ENCODE measurements at places on chromosomes 1 and 21.

GRCh38 chr1:209858561-209859103, 30.9 kb downstream of the UTP25 start:
- DNase-seq = no peak

GRCh38 chr1:5991381-5992025, 722 bp downstream of the NPHP4 start:
- DNase-seq = no peak

DNA sequence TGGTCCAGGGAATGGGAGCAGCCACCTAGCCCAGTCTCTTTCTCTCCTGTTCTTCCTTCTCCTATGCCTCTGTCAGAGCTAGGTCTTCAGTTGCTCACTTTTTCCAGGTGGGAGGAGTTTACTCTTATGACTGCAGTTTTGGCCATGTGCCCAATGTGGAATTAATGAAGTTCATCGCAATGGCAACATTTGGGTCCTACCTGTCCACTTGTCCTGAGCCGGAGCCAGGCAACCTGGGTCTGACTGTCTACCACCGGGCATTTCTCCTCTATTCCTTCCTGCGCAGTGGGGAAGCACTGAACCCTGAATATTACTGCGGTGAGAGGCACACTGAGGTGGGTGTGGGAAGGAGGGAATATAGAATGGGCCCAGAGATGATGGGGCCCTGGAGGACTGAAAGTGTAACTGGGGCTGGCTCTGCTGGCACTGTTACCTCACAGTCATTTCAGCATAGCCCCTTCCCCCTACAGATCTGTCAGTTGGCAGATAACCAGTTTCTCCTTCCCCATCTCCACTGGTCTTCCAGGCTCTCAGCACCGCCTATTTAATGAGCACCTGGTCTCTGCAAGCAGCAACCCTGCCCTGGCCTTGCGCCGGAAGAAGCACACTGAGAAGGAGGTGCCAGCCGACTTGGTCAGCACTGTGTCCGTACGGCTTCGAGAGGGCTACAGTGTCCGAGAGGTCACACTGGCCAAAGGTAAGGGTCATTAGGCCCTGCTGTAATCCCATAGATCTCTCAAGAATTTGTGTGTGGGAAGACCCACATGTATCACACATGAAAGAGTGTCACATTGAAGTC, 30.1 kb downstream of the SZT2 start:
- no peak for DNase-seq

- no peak for DNase-seq
Observed at GRCh38 chr1:231557898-231558707, 29.6 kb downstream of the TSNAX start.

DNA sequence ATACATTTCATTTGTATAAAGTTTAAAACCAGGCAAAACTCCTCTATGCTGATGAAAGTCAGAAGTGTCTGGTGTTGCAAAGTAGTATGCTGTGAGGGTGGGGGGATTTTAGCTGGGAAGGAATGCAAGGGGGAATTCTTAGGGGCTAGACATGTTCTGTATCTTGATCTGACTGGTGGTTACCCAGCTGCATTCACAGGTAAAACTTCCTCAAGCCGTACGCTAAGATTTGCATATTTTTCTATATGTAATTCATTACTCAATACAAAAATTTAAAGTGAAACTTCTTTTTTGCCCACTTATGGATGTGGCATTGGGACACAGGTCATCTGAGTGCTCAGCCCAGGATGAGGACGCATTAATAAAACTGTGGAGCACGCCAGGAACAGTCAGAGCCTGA, 323.3 kb downstream of the PAPPA2 start:
- DNase-seq = no peak
